Left renal cortex interstitium (tissue), 4 donors: ENCODE measurements at places on chromosomes 5 and 9. TPM values are rescaled to one million over a fixed set of nuclear protein-coding genes. Genes with fewer than 3 reads are reported as not detected.

DNA sequence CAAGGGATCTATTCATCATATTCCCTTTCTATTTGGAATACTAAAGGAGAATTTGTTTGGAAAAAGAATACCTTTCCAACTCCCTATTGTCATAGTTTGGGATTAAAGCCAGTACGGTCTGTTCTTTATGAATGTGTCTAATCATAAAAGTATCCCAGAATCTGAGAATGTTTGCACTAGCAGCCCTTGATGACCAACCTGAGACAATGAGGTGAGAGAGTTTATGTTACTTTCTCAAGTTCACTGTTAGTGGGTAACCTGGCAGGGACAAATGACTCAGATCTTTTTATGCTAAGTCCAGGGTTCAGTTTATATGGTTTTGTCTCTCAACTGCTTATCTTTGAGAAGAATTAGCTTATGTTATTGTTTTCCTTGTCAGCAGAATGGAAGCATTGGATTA is 25.3 kb upstream of the TLR4 start:
- no peak for DNase-seq

DNA sequence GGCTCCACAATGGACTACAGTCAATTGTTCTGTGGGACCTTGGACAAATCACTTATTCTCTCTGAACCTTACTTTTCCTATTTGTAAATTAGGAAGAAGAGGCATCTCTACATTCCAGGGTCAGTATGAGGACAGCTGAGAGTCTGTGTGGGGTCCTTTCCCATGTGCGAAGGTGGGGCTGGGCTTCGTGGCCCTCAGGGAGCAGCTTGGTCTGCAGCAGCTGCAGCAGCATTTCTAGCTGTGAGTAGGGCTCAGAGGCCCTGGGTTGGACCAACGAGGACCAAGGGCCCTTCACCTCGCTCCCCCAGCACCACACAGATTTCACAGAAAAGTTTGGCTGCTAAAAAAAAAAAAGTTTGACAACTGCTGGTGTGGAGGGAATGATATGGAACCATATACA is 9.4 kb upstream of the DDX41 start:
- no peak for DNase-seq

- no peak for DNase-seq
Measured at GRCh38 chr5:89883967-89884366, 525.6 kb downstream of the CETN3 start.

GRCh38 chr5:37005252-37005651 is 128.7 kb downstream of the NIPBL start:
- no peak for DNase-seq

DNA sequence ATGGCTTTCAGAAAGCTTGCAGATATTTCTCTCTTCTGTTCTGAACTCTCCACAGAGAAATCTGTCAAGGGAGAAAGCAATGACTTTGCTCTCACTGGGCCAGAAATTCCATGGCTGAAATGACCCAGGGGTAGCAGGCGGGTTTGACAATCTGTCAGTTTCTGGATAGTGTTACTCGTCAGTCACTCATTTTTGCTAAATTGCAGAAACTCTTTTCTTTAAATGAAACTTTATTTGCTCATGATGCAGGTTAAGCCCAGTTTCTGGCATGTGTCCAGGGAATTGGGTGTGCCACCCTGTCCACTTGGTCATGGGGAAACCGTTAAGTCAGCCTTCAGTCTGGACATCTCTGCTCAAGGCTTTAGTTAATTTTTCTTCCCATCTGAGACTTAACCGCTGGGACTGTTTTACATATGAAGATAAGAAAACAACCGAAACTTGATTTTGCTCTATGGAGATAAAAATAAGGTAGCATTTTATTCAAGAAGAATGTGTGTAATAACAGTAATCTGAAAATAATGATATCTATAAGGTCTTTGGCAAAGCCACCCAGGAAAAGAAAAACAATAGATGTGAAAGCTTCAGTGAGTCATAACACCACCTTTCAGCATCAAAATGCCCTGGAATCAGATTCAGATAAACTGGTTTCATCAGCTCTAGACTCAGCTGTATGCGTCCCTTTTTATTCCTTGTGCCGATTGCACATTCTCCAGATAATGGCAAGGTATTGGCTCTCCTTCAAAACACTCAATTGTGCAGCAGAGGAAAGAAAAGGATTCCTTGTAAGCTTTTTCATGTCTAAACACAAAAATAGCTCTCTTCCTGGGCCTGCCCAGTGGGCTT is 308.3 kb downstream of the ZSWIM6 start:
- no peak for DNase-seq

- no peak for DNase-seq
Measured at GRCh38 chr5:158979749-158980521, 119.8 kb downstream of the EBF1 start.

DNA sequence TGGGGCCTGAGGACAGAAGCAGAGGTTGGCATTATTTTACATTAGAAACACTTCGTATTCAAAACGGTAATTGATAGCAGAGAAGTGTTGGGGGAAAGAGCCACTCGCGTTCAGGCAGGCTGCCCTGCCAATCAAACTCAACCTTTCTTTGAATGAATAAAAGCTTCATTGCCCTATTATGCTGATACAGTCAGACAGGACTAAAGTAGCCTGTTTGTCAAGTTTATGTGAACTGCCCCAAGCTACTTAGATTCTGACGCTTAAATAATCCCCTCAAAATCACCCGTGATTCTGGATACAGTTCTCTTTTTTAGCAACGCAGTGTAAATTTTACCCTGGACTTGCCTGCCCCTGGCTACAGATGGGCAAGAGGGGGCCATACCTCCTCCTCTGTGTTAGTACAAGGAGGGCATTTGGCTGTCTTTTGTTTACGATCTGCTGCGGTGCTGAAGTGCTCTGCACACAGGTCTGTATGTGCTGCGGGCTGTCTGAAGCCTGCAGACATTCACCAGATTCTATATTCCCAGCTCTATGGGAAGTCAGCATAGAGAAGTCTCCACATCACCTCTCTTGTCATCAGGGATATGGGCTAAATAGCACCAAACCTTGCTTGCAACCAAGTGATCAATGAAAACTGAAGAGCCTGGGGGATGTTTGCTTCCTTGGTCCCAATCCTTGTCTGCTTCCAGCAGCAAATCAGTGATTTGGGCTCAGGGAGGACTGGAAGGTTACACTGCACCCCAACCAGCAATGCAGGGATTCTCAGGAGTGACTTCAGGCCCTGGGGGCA is 218.4 kb downstream of the EBF1 start:
- no peak for DNase-seq

GRCh38 chr5:66877843-66878242 is 281.6 kb downstream of the MAST4 start:
- DNase-seq = no peak

DNA sequence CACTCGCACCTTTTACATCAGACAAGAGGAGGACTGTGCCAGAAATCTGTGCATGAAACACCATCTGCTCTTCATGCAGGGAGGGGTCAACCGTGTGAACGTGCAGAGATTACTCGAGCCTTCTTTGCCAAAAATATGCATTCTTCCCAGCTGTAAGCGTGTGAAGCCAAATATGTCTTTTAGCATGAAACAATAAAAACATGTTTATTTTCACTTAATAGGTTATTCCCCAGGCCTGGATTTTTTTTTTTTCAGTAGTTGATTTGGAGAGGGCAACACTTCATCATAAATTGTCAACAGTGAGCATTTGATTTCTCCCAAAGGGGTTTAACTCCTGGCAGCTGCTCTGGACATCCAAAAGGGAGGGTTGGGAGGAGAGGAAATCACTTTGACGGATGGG is 23.8 kb downstream of the PLAC8L1 start:
- DNase-seq = peak; percentile 28

DNA sequence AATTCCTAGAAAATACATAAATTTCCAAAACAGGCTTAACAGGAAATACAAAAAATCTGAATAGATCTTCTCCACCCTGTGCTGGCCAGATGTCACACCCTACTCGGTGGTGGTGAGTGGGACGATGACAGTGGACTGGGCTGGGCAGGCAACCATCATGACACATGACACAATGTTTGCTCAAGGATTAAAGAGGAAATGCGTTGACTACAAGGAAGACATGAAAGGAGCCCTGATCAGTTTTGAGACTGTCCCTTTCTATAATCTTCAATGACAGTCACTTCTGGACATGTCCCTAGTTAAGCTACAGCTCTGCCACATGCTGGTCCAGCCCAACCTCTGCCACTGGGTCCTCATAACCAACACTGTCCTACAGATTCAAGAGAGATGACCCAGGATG is 99.8 kb downstream of the ZDHHC21 start:
- no peak for DNase-seq

- DNase-seq = no peak
Measured at GRCh38 chr9:89367281-89367680, 49.0 kb downstream of the SECISBP2 start.

DNA sequence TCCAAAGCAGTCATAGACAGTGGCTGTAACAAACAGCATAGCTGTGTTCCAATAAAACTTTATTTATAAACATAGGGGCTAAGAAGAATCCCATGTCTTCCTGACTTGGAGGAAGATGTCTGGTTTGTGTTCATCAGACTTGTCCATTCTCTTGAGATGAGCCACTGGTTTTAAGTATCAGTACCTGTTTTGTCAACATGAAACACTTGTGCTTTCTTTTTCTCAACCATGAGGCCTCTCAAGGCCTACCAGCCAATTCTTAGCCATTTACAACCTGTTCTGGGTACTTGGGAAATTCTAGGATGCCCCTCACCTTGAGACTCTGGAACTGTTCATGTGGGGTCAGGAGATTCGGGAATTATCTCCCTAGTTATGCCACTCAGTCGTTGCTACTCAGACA is 154.3 kb upstream of the PPP1R2B start:
- no peak for DNase-seq

Gene SH3TC2
- 1.2 TPM for polyA plus RNA-seq

Gene CARD6
- polyA plus RNA-seq = 2.7 TPM
